ENCODE measurements at places on chromosomes 1 and 21.

GRCh38 chr1:32186077-32186476, 6.6 kb downstream of the TXLNA start:
- no peak for DNase-seq

- DNase-seq: no peak
These were observed 1.5 kb upstream of the TSPAN1 start for GRCh38 chr1:46173361-46173856.

DNA sequence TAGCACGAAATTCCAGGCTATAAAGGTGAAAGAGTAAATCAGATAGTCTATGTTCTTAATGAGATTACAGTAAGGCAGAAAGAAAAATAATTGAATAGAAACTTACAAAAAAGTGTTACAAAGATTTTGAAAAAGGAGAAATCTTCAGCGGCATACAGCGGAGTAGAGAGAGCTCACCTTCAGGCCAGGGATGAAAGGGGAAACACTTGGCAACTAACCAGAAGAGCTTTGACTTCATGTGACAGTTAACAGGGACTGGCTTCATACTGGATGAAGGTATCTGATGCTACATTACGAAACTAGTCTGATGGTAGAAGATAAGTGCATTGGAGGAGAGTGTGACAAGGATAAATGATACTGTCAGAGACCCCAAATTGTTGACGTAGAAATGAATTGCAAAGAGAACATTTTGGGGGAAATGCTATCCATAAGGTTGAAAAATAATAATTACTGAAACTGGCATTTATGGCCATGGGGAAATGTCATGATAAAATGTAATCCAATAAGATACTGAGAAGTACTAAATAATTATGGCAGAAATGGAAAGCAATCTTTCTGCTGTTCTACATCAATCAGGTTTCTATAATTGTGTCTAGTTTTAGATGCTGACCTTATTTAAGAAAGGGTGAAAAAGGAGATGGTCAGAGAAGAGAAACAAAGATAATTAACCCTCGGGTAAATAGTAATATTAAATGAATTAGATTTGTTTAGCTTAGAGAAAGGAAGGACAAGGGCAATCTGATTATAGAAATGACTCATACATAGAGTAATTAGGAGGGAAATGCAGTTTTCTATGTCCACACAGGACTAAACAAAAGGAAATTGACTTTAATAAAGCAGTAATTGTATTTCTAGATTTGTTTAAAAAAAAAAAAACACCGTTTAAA, 808.7 kb downstream of the NCAM2 start:
- DNase-seq: no peak

GRCh38 chr1:161299347-161299746, 10.4 kb downstream of the MPZ start:
- no peak for DNase-seq

GRCh38 chr1:78355656-78356055, 135.1 kb upstream of the PTGFR start:
- DNase-seq: no peak

DNA sequence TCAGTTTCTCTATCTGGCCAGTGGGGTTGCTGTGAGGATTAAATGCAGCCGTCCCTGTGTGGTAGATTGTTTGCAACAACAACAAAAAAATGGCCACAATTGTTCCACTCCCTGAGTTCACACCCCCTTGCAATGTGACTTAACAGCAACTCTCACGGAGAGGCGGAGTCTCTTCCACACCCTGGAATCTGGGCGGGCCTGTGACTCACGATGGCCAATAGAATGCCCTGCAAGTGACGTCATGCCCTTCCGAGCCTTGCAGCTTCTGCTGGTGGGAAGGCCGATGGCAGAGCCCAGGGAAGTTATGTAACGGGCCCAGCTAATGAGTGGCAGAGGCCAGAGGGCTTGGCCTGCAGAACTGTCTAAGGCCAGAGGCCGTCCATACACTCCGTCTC, 87.9 kb downstream of the RIPK4 start:
- DNase-seq: no peak

DNA sequence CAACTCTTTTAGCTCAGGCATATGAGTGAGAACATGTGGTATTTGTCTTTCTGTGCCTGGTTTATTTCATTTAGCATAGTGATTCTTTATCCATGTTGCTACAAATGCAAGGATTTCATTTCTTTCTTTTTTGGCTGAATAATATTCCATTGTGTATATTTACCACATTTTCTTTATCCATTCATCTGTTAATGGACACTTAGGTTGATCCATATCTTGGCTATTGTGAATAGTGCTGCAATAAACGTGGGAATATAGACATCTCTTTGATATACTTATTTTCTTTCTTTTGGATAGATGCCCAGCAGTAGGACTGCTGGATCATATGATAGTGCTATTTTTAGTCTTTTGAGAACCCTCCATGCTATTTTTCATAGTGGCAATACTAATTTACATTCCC, 30.8 kb downstream of the ASB17 start:
- DNase-seq: no peak

DNA sequence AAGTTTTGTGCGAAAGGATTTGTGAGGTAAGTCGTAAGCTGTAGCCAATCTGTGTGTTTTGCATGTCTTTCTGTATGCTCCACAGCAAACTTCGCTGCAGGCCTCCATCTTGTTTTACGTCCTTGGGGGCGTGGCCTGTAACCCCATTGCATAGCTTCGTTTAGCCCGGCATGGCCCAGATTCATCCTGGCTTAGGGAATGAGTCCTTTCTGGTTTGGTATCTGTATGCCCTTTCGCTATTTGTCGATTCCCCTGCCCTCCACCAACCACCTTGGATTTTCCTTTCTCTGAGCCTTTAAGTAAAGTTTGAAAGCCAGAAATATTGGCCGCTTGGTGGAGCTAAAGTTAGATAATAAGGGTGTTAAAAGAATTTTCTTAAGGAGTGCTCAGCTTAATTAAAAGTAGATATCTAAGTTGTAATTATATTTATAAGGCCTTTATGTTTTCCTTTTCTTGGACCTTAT, 1.1 kb downstream of the THEM4 start:
- DNase-seq: no peak

GRCh38 chr1:62790716-62791115, 6.8 kb downstream of the ATG4C start:
- DNase-seq: no peak

- DNase-seq: no peak
These were observed 406.7 kb downstream of the NTNG1 start for GRCh38 chr1:107547363-107548155.

GRCh38 chr1:53618500-53619366, 120.2 kb downstream of the GLIS1 start:
- DNase-seq: no peak

DNA sequence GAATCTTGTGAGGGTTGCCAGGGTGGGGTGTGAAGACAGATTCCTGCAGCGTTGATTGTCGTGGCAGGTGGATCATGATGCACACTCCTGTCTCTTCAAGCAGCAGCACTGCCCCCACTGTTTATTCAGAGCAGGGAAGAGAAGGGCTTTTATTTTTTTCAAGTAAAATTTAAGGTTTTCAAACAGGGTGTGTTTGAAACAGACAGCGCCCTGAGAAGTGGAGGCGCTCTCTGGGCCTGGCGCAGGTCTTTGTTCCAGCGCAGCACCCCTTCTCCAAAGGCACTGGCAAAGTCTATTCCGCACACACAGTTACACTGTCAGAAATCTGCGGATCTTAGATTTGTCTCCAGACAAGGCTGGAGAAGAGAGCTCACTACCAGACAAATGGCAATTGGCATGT, 7.0 kb downstream of the C1orf53 start:
- DNase-seq: no peak

DNA sequence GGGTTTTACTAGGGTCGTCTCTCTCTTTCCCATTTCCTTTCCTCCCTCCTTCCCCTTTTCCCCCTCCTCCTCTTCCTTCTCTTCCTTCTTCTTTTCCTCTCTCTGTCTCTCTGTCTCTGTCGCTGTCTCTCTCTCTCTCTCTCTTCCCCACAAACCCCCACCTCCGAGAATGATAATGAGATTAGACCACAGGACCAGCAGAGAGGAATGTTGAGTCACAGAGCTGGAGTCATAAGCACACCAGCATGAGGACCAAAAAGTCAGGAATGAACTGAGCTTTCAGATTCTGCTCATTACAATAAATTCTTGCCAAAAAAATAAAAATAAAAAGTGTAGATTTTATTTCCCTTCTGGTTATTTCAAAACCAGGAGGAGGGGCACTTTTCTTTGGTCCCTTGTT, 377.4 kb downstream of the LTN1 start:
- DNase-seq: no peak

GRCh38 chr1:79874289-79874688, 867.8 kb upstream of the ADGRL4 start:
- no peak for DNase-seq

GRCh38 chr1:232873412-232873811, 68.2 kb downstream of the MAP10 start:
- no peak for DNase-seq

GRCh38 chr1:212774584-212774983, 17.0 kb downstream of the NSL1 start:
- DNase-seq: no peak
